Bladder microvascular endothelial cell (primary cell): ENCODE measurements at places on chromosomes 4 and X. TPM values are rescaled to one million over a fixed set of nuclear protein-coding genes. Genes with fewer than 3 reads are reported as not detected.

Gene DCAF4L1
- total RNA-seq, result under 0.01 and 0.19 TPM in 2 replicates

Gene SLC25A4
- total RNA-seq, result 4.7 and 11.8 TPM in 2 replicates

Gene MAGEB1
- not detected in 2 replicates for total RNA-seq

Gene ATP2B3
- under 0.01 TPM in 1 of 2 replicates, not detected in the other for total RNA-seq

Gene BEX2
- 1.3 and 1.5 TPM in 2 replicates for total RNA-seq

Gene CHST7
- 31.6 and 47.6 TPM in 2 replicates for total RNA-seq

Gene VSIG4
- not detected in 2 replicates for total RNA-seq

Gene ODAPH
- total RNA-seq, result not detected in 2 replicates

Gene SEC24B
- 8.9 and 29.6 TPM in 2 replicates for total RNA-seq

Gene USP17L30
- total RNA-seq, result not detected in 2 replicates

Gene SLC25A43
- 7.3 and 14.2 TPM in 2 replicates for total RNA-seq

Gene MTCP1
- total RNA-seq, result 14.2 and 16.2 TPM in 2 replicates

Gene RNF128
- 0.06 and 0.32 TPM in 2 replicates for total RNA-seq

Gene MAPK10
- under 0.01 and 0.16 TPM in 2 replicates for total RNA-seq

Gene NPY2R
- total RNA-seq, result 0.13 TPM in 1 of 2 replicates, not detected in the other

Gene TCEAL7
- 0.88 and 2.8 TPM in 2 replicates for total RNA-seq

Gene LRAT
- total RNA-seq, result 0.06 TPM in 1 of 2 replicates, not detected in the other

Gene GNRHR
- not detected in 2 replicates for total RNA-seq

Gene DOK7
- total RNA-seq, result 0.06 TPM in 1 of 2 replicates, not detected in the other

Gene RS1
- total RNA-seq, result not detected in 2 replicates

Gene MTM1
- 9.4 and 16.6 TPM in 2 replicates for total RNA-seq

Gene AFF2
- under 0.01 and 0.16 TPM in 2 replicates for total RNA-seq

Gene GPM6B
- total RNA-seq, result under 0.01 and 0.38 TPM in 2 replicates

Gene CFAP99
- 0.16 TPM in 1 of 2 replicates, not detected in the other for total RNA-seq

Gene PLAC1
- total RNA-seq, result under 0.01 TPM in 1 of 2 replicates, not detected in the other

Gene TMPRSS11A
- total RNA-seq, result not detected in 2 replicates

Gene UGT2B10
- not detected in 2 replicates for total RNA-seq

Gene FABP2
- total RNA-seq, result not detected in 2 replicates

Gene CT45A10
- total RNA-seq, result not detected in 2 replicates

Gene PPBP
- not detected in 2 replicates for total RNA-seq

Gene FOXR2
- total RNA-seq, result not detected in 2 replicates

Gene CRLF2
- total RNA-seq, result under 0.01 and 0.13 TPM in 2 replicates

Gene SPATA18
- total RNA-seq, result 5.3 and 9.1 TPM in 2 replicates

Gene PCYT1B
- total RNA-seq, result not detected in 2 replicates

Gene QDPR
- 9.6 and 22.2 TPM in 2 replicates for total RNA-seq

Gene KLKB1
- 0.06 and 0.16 TPM in 2 replicates for total RNA-seq

Gene IL1RAPL2
- total RNA-seq, result not detected in 2 replicates

Gene EGF
- not detected in 2 replicates for total RNA-seq

Gene RIBC1
- total RNA-seq, result 0.16 and 0.19 TPM in 2 replicates

Gene HEPH
- total RNA-seq, result 0.16 and 1.9 TPM in 2 replicates

Gene NAP1L5
- 5.2 TPM in 2 replicates for total RNA-seq

Gene CPLX1
- total RNA-seq, result 0.16 and 0.50 TPM in 2 replicates

Gene ASMT
- total RNA-seq, result not detected in 2 replicates

Gene GC
- total RNA-seq, result not detected in 2 replicates

Gene OTUD6A
- not detected in 2 replicates for total RNA-seq

Gene ZNF141
- 8.6 and 14.8 TPM in 2 replicates for total RNA-seq

Gene HPGD
- total RNA-seq, result not detected in 2 replicates

Gene RHOXF2B
- total RNA-seq, result not detected in 2 replicates

Gene SHROOM2
- total RNA-seq, result 3.7 and 11.0 TPM in 2 replicates

Gene SSX4
- total RNA-seq, result not detected in 2 replicates

Gene GAGE12E
- total RNA-seq, result not detected in 2 replicates

Gene XAGE1A
- not detected in 2 replicates for total RNA-seq

Gene GPC4
- total RNA-seq, result 0.16 and 2.3 TPM in 2 replicates

Gene KCNIP4
- not detected in 2 replicates for total RNA-seq

Gene SHOX
- not detected in 2 replicates for total RNA-seq
